Activated T-cell treated with anti-CD3 and anti-CD28 coated beads, Interleukin-2, amount 50 U/mL, for 72 hours (primary cell): ENCODE measurements at places on chromosomes 11 and 22. TPM values are rescaled to one million over a fixed set of nuclear protein-coding genes. Genes with fewer than 3 reads are reported as not detected.
A peak's percentile ranks its signal among the peaks of the same experiment; 100 is the strongest.

- no peaks in the 10 kb centered on the region for H3K4me1 ChIP-seq
- no peak overlapping the region for H3K27ac ChIP-seq
- H3K27me3 ChIP-seq = no peaks in the 10 kb centered on the region
These were observed 87.4 kb downstream of the DLG2 start for GRCh38 chr11:85539740-85540139.

GRCh38 chr11:112617977-112618826, 343.0 kb upstream of the NCAM1 start:
- no peak overlapping the region for H3K4me3 ChIP-seq
- no peak for DNase-seq
- H3K36me3 ChIP-seq = no peaks in the 10 kb centered on the region
- H3K27me3 ChIP-seq = peaks cover 39% of the 10 kb centered on the region

- no peaks in the 10 kb centered on the region for H3K27me3 ChIP-seq
- H3K4me3 ChIP-seq = peak overlapping the region; percentile 12
- H3K4me1 ChIP-seq = peaks cover 71% of the 10 kb centered on the region
- peak overlapping the region; percentile 73 for H3K27ac ChIP-seq
These were observed 8.0 kb downstream of the MRTFA start for GRCh38 chr22:40628354-40629042.

- DNase-seq = no peak
- no peak overlapping the region for H3K27ac ChIP-seq
- peaks cover 12% of the 10 kb centered on the region for H3K27me3 ChIP-seq
- no peaks in the 10 kb centered on the region for H3K4me1 ChIP-seq
These were observed 47.2 kb downstream of the PIWIL3 start for GRCh38 chr22:24727218-24727851.

GRCh38 chr11:17217401-17217800, 9.6 kb upstream of the PIK3C2A start:
- H3K27me3 ChIP-seq = no peaks in the 10 kb centered on the region
- H3K27ac ChIP-seq = no peak overlapping the region
- no peaks in the 10 kb centered on the region for H3K4me1 ChIP-seq
- DNase-seq = no peak

DNA sequence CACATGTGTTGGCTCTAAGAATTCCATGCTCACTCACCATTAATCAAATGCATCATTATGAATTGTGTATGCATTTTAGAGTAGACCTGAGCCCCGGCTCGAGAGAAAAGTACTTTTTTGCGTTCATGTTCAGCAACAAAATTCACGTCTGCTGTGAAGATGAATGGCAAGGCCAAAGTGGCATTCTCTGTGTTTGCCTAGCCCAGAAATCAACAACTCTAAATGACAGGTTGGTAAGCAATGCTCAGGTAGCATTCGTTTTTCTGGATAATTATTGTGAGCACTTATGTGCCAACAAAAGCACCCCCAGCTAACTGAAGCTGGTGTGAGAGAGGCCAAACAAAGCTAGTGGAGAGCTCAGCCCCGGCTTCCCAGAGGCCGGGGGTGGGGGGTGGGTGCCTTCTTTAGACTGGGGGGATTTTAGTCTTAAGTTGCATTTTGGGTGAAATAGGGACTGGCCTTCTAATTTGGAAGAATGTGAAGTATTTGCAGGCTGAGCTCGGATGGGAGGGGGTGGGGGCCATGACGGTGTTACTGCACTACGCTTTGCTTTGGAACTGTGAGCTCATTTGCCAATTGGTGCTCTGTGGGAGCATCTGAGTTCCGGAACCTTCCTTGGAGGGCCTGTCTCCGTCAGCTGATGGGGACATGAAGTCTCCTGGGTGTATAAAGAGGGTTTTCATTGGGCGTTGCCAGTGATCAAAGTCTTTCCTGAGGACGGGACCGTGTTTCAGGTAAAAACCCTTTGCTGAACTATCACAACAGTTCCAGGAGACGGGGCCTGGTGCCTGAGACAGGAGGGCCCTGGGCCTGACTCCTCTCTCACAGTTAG, 29.0 kb upstream of the ALX4 start:
- no peak overlapping the region for H3K27ac ChIP-seq
- H3K4me3 ChIP-seq = no peak overlapping the region
- H3K4me1 ChIP-seq = no peaks in the 10 kb centered on the region
- DNase-seq = no peak
- peaks cover 48% of the 10 kb centered on the region for H3K27me3 ChIP-seq

The FAM180B gene
- 0.24 TPM for total RNA-seq

The TRPM5 gene
- 0.07 TPM for total RNA-seq

The MPPED2 gene
- total RNA-seq = 1.6 TPM
